Neural cell (in vitro differentiated cells): ENCODE measurements at places on chromosomes 1 and 21. TPM values are rescaled to one million over a fixed set of nuclear protein-coding genes. Genes with fewer than 3 reads are reported as not detected.

Gene CYP2J2
- polyA plus RNA-seq, result not detected in 2 replicates

Gene CRP
- polyA plus RNA-seq, result 0.58 and 0.98 TPM in 2 replicates

Gene UTS2
- 1.5 and 2.4 TPM in 2 replicates for polyA plus RNA-seq

Gene OTUD7B
- 2.1 and 5.4 TPM in 2 replicates for polyA plus RNA-seq

Gene RNF2
- polyA plus RNA-seq, result 45.4 and 49.2 TPM in 2 replicates
